ENCODE measurements at places on chromosomes 7 and 10.

DNA sequence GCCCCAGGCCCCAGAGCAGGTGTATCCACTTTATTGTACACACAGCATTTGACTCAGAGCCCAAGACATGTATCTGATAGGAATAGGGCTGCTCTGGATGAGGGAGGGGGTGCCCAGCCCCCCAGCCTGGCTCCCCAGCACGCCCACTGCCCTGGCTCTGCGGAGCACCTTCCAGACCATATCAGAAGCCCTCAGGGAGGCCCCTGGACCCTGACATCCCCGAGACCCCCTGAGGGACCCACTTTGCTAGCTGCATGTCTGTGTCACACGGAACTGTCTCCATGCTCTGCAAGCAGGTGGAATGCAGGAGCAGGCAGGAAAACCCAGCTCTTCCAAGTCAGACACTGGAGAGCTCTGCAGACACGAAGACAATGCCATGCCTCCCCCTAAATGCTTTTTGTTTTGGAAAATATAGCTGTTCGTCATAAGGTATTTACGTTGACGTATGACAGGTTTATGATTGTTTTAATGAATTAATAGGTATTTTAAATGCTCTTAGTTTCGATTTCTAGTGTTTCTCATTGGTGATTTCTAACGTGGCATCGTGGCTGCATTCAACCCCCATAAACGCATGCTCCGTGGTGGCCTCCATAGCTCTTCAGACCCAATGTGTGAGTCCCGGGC is 92.8 kb upstream of the INSIG1 start:
- no peak for DNase-seq

DNA sequence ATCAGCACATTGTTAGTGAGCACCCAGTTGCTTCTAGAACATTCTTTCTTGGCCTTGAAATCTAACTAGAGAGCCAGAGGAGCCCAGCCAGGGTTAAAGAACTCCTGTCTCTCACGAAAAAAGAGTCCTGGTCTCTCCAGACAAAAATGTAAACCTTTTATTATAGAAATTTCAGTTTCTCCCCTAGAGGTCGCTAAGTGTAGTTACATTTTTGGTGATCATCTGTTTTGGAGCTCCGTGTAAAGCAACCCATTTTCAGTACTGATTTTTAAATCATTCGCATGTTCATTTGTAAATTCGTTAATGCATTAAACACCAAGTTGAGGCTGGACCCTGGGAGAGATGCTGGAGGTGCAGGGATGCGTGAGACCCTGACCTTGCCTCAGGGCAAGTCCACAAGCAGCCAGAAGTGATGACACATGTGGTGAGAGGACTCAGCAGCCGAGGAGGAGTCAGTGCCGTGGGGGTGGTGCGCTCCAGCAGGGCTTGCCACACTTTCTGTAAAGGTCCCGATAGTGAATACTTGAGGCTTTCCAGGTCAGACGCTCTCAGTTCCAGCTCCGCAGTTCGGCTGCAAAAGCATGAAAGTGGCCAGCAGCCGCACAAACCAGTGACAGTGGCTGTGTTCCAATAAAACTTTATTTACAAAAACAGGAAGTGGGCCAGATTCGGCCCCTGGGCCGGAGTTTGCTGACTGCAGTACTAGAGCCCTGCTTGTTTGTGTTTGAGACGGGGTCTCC is 578.6 kb upstream of the FOXK1 start:
- peak; percentile 21 for DNase-seq

DNA sequence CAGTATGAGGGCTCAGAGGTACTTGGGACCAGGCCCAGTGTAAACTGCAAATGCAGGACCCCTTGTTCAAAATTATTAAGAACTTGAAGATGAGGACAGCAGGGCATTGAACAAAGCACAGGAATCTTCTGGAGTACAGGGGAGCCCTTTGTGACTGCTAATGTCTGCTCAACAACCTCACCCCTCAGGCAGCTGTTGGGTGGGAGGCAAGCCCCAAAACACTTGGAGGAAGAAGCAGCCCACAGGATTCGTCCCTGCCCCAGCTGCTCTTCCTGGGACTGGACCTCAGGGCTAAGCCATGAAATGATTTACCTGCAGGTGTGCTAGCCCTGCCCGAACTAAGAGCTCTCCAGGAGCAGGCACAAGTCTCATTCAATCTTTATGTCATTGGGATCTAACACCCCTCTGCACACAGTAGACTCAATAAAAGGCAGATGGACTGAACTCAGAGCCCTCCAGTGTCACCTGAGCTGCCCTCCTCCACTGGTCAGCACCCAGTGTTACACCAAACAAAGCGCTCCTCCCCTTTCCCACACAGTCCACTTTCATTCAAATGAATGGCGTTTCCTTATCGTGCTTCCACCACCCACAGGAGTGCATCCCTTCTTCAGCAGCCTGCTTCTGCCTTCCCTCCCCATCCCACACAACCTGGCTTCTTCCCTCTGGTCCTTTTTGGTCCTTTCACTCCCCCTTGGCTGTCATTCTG is 1.0 kb downstream of the TRPV5 start:
- DNase-seq = no peak

DNA sequence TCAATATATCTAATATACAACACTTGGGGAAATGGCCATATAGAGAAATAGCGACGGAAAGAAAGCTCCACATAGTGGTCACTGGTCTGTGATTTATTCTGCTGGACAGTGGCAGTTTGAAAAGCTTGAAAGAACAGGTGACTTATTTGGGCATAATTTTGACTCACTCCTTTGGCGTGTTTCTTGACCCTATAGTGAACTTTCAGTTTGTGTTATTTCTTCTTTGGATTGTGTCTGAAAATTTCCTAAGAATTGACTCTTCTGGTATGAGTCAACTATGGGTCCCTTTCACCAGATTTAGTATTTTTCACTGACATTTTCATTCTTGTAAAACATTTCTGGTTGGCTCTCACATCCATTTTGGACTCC is 25.8 kb upstream of the IMMP2L start:
- peak; percentile 22 for DNase-seq

- no peak for DNase-seq
These were observed 10.1 kb upstream of the NKX2-3 start for GRCh38 chr10:99522470-99523250.

DNA sequence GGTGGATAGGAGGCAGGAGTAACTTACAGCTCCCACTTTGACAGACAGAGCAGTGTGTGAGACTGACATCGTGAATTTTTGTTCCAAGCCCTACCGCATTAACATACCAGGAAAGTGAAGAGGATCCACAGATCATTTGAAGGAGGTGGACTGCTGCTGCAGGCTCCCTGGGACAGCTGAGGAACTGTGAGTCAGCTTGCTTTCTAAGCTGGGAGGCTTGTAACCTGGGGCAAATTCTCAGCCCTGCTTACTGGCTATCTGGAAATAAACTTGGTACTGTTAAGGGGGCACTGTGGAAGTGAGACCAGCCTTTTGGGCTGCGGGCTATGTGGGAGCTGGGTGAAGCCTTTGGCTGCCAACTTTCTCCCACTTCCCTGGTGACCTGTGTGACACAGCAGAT is 1202.5 kb downstream of the DNAJB9 start:
- no peak for DNase-seq

DNA sequence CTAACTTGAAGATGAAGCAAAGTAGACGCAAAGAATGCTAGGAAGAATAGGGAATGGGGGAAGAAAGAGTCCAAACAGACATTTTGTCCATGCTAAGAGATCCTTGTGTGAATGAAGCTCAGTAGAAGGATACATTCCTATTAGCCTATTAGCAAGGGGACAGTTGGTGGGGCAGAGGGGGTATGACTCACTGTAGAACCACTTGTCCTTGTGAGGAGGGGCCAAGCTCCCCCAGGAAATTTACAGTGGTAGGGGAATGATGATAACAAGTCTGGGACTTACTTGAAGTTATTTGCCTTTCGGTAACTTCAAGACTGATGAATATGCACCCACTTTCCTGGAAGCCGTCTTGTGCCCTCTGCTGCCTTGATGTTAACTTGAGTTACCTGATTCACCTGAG is 17.2 kb upstream of the SYPL1 start:
- no peak for DNase-seq

DNA sequence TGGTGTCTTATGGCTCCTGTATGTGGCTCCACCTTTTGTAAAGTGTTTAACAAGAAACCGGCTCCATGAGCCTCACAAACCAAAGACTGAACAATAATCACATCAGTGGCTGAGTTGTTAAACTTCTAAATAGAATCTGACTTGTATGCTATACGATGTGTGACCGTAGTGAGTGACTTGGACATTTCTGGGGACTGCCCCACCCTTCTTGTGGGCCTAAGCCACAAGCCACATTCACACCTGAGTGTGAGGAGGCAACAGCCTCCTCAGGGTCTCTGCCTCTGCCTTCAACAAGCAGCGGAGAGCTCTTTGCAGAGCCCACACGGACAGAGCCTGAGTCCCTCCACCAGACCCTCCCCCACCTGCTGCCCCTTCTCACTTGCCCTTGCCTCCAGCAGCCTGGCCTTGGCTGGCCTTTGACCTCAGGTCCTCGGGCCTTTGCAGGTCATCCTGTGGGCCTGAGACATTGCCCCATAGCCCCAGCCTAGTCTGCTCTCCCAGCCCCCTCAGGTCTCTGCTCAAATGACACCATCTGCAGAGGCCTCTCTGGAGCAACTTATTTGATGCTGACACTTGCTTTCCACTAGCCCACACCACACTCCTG is 156.8 kb upstream of the TNS3 start:
- DNase-seq = no peak

DNA sequence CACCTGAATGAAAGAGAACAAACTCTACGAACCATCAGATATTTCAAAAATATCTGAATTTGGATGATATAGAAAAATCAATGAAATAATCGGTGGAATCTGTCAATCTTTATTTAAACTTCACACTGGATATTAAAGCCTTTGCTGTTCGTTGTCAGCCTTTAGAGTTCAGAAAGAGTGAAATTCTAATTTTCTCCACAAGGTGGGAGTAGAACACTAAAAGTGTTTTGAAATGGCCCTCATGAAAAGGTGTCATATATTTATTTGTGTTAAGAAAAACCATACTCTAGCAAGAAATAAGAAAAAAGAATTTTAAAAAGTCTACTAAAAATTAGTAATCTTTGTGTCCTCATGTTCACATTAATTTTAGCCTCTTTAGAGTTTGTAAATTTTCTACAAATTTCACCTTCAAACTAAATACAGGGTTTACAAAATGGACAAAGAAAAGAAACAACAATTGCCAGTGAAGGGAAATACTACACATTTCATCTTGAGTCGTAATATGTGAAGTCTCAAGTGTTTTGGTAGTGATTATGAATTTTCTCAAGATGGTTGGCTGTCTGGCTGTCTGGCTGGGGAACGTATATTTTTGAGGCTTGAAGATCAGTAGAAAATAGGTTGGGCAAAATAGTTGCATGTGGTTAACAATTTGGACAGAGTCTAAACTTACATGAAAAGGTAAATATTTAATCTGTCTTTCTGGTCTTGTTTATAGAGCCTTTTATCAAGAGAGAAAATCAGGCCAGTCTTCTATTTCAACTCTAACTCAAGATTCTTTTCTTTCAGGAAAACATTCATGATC is 43.7 kb downstream of the DNAJB9 start:
- DNase-seq = peak; percentile 11

DNA sequence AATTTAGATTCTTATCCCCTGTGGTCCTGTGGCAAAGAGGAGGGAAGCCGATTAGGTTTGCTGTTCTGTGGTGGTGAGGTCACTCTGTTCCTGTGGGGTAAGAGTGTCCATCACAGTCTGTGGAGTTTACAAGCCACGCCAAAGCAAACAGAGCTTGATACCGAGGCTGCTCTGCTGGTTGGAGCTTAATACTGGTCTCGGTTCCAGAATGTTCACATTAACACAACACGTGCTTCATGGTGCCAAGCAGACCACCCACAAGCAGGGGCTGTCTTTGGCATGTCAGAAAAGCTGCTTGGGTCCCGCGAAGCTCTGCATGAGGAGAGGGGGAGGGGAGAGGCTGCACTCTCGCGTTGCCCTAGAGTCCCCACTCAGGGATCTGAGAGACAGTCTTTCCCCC is 47.5 kb downstream of the DNAJB6 start:
- peak; percentile 59 for DNase-seq

- DNase-seq = no peak
These were observed 15.4 kb upstream of the PCLO start for GRCh38 chr7:83178066-83178465.

- no peak for DNase-seq
These were observed 11.3 kb downstream of the XRCC2 start for GRCh38 chr7:152664636-152665035.

- DNase-seq = no peak
These were observed 1.3 kb upstream of the MINPP1 start for GRCh38 chr10:87503401-87503800.

GRCh38 chr10:59736749-59737148 is 16.5 kb downstream of the MRLN start:
- no peak for DNase-seq

- no peak for DNase-seq
These were observed 87.4 kb downstream of the FAM107B start for GRCh38 chr10:14687340-14687739.

GRCh38 chr7:80488851-80489370 is 23.0 kb downstream of the GNAT3 start:
- no peak for DNase-seq

DNA sequence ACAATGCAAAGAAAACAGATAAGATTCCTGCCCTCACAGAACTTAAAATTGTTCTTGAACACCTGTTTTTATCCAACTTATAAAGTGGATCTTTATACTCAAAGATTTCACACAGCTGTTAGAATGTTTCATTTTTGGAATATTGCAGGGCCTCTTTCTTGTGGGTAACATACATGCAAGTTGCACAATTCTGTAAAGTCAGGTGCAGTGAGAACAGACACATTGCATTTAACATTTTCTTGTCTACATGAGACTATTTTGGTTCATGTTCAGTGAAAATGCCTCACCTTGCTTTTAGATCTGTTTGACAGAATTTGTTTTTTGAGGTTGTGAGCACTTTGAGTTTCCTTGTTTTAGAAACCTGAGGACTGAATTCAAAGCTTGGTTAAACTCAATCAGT is 707.8 kb downstream of the SUGCT start:
- no peak for DNase-seq

DNA sequence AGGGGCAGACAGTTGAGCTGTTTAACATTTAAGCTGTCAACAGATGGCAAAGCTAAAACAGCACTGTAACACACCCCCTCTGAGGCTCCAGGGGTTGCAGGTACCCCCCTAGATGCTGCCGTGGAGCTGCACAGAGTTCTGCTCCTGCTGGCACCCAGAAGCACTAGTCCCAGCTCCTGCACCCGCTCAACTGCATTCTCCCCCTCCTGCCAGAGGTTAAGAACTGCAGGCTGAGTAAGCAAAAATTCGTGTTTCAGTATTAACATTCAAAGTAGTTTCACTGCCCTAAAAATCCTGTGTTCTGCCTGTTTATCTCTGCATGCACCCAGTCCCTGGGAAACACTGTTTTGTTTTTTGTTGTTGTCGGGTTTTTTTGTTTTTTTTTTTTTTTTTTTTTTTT is 790.8 kb upstream of the KCND2 start:
- DNase-seq = peak; percentile 2

GRCh38 chr7:81207801-81208200 is 288.9 kb upstream of the SEMA3C start:
- no peak for DNase-seq

Measured in fibroblast of lung (primary cell).